ENCODE measurements at places on chromosomes 4 and X.

DNA sequence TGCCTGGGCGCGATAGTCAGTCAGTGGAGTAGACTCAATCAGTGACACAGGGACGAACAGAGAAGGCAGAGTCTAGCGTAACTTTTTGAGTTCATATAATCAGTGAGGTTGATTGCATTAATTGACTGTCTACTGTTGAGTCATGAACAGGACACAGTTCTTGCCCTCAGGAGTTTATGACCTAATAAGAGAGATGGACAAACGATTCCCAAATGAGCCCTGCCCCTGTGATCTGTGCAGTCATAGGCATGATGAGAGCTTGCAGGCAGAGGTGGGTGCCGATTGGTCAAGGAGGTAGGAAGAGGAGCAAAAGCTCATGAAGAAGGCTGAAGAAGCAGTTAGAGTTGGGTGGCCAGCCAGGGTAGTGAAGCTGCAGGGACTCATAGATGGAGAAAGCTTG is 57.1 kb downstream of the ADD1 start:
- DNase-seq = no peak

DNA sequence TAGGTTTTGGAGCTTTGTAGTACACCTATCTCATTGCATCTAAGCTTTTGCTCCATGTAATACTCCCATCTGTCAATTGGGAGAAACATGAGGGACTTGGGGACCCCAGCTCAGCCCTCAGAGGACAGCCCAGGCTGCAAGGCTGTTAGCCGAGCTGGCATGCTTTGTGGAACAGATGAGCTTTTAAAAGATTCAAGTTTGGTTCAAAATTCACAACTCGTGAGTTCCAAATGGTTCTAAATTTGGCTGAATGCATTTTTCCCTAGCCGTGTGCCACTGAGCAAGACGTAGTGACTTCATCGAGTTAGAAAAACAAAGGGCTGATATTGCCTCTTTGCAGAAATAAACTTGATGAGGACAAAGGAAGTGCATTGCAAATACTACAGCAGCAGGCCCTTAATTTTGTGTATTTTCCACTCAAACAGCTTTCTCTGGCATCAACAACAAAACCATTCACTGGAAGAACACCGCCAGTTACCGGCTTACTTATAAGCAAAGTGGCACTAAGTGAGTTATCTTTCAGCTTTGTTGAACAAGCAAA is 165.0 kb upstream of the HS3ST1 start:
- DNase-seq = no peak

DNA sequence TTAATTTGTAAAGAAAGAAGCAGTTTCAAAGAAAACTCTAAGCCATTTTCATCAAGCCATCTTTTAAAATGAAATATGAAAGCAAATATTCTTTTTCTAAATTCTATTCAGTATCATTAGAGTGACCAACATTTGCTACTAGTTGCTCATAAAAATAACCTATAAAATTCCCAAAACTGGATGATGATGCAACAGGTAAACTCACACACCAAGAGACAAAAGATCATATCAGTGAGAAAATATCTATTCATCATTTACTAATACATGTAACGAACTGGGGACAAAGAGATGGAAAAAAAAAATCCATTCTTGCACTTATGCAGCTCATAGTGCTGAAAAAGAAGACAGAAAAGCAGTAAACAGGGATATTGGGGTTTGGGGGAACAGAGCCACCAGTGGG is 48.1 kb downstream of the PDGFC start:
- DNase-seq = no peak

DNA sequence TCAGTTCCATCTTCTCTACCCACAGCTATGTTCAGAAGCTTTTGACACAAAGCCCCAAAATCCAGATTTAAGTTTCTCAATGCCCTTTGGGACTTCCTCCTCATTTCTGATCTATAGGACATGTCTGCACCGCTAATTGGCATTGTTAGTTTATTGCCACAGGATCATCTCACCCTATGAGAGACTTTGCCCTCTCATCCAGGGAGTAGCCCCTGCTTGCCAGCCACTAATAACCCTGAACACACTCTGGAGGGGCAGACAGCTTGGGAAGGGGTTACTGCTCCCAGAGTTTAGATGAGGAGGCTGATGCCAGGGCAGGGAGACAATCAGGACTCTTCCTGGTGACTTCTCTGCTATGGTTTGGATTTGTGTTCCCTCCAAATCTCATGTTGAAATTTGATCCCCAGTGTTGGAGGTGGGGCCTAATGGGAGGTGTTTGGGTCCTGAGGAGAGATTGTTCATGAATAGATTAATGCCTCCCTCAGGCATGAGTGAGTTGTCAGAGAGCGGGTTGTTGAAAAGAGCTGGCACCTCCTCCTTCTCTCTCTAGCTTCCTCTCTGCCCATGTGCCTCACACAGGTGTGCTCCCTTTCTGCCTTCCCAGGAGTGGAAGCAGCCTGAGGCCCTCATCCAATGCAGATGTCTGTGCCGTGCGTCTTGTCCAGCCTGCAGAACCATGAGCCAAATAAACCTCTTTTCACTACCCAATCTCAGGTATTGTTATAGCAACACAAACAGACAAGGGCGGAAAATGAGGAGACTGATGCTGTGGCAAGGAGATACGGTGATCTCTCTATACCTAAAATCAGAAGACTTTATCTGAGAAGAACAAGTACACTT is 3.6 kb upstream of the SCARB2 start:
- DNase-seq = no peak

DNA sequence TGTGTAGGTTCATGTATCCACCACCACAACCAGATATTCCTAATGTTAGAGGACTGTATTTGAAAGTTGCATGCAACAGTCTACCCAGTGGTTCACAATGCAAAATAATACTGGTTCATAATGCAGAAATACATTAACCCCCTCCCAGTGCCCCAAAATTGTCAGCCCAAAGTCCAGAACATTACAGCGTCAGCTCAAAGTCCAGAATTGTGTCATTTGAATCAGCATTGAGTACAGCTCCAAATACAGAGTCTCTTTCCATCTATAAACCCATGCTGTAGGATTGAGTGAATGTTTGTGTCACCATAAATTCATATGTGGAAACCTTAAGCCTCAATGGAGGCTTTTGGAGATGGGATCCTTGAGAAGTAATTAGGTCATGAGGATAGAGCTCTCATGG is 54.0 kb downstream of the MCUB start:
- no peak for DNase-seq

- no peak for DNase-seq
Measured at GRCh38 chrX:39714471-39714870, 383.3 kb downstream of the BCOR start.

- no peak for DNase-seq
Measured at GRCh38 chr4:112562254-112562879, 46.4 kb upstream of the NEUROG2 start.

GRCh38 chr4:133150486-133151340 is 1.6 kb downstream of the PCDH10 start:
- peak; percentile 39 for DNase-seq

DNA sequence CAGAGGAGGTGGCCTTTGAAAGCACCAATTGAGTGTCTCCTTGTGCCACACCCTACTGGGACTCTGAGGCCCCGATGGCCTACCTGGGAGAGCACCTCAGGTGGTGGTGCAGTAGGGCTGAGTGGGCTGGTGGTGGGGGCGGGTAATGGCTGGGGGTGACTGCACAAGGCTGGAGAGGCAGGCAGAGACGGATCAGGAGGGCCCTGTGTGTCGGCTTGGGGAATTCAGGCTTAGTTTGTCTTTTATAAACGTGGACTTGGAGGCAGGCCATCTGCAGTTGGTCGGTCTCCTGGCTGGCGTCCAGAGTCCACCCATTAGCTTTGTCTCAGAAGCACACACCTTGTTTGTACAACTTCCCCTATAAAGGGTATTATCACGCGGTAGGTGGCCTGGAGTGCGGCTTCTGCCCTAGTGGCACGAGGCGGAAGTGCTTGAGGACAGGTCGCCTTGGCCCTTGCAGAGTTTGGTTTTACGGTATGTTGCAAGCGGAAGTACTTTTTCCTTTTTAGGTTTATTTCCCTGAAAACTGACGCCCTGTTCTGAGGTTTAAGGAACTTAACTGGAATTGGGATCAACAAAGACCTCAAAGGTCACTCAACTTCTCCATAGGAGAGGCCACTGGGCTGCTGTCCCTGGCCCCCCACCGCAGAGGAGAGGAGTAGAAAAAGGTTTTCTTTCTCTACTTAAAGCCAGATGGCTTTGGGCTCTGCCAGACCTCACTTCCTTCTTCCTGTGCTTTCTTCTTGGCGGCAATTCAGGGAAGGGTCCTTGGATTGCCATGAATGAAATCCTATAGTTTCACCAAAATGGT is 8.0 kb downstream of the TBC1D14 start:
- peak; percentile 85 for DNase-seq

DNA sequence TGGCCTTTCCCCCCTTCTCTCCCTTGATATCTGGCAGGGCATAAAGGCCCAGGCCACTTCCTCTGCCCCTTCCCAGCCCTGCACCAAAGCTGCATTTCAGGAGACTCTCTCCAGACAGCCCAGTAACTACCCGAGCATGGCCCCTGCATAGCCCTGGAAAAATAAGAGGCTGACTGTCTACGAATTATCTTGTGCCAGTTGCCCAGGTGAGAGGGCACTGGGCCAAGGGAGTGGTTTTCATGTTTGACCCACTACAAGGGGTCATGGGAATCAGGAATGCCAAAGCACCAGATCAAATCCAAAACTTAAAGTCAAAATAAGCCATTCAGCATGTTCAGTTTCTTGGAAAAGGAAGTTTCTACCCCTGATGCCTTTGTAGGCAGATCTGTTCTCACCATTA is 183.8 kb downstream of the AR start:
- no peak for DNase-seq

- no peak for DNase-seq
Measured at GRCh38 chr4:87144356-87144755, 76.1 kb downstream of the KLHL8 start.

GRCh38 chr4:833731-834367 is 7.9 kb upstream of the CPLX1 start:
- DNase-seq = peak; percentile 16

DNA sequence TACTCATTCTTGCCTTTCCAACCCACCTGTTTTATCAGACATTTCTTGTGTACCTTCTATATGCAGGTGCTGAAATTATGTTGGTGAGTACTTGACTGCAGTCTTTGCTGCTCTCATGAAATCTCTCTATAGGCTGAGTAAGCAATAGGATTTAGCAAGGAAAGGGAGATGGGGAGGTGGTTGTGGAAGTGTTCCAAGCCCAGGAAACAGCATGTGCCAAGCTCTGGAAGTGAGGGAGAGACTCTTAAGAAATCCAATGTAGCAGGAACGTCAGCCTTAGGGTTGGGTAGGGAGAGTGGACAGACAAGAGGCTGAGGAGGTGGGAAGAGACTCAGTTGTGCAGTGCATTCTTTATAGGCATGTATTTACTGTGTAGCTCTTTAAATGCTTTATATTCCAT is 5.6 kb downstream of the SEPTIN11 start:
- DNase-seq = no peak

GRCh38 chr4:186699298-186699697 is 24.4 kb downstream of the FAT1 start:
- no peak for DNase-seq

DNA sequence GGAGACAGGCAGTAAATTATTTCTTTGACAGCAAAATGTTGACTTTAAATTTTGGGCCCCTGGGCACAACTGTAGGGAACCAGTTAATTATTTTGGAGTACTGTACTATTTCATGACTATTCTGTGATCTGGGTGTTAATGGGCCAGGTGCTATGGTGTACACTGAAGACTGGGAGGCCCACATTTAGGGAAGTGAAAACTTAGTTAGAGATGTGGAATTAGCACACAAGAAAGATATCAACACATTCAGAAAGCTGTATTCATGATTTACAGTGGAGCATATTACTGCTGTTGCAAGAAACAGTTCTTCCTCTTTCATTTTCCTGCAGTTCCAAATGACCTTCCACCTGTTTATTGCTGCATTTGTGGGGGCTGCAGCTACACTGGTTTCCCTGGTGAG is 12.4 kb downstream of the PLP1 start:
- no peak for DNase-seq

GRCh38 chr4:184346682-184347081 is 127.7 kb downstream of the IRF2 start:
- no peak for DNase-seq

- no peak for DNase-seq
Measured at GRCh38 chrX:16429406-16429805, 220.6 kb upstream of the S100G start.

- no peak for DNase-seq
Measured at GRCh38 chr4:147566762-147567161, 50.4 kb upstream of the TMEM184C start.

DNA sequence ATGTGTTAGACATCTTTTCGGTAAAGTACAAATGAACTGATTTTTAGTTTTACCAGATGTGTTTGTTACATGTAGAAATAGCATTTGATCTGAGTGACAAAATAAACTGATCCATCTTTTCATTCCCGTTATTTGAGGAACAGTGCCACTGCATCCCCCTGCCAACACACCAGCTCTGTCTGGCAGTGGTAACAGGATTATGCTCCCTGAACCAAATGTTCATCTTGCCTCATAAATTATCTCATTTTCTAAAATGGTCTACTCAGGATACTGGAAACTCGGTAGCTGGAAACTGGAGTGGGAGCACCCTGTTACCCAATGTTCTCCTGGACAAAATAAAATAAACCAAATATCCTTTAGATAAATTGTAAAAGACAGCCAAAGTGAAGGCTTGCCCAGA is 171.6 kb downstream of the FAT4 start:
- DNase-seq = no peak

DNA sequence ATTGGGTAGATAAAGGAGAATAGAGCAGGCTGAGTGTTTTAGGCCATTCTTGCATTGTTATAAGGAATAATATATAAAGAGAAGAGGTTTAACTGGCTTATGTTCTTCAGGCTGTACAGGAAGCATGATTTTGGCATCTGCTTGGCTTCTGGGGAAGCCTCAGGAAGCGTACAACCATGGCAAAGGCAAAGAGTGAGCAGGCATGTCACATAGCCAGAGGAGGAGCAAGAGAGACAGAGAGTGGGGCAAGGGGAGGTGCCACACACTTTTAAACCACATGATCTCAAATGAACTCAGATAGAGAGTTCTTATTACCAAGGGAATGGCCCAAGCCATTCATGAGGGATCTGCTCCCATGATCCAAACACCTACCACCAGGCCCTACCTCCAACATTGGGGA is 4.4 kb upstream of the METTL14 start:
- no peak for DNase-seq

- no peak for DNase-seq
Measured at GRCh38 chr4:2878346-2878745, 34.7 kb downstream of the ADD1 start.

- no peak for DNase-seq
Measured at GRCh38 chr4:59704616-59705015, 1495.5 kb upstream of the ADGRL3 start.

- DNase-seq = peak; percentile 47
Measured at GRCh38 chrX:21985332-21985777, 44.8 kb downstream of the SMS start.

GRCh38 chr4:183857040-183857439 is 48.1 kb upstream of the STOX2 start:
- no peak for DNase-seq

GRCh38 chr4:13700021-13700857 is 72.7 kb upstream of the BOD1L1 start:
- no peak for DNase-seq

GRCh38 chrX:19810006-19810774 is 77.2 kb downstream of the SH3KBP1 start:
- DNase-seq = no peak

Data from Right ventricle myocardium superior (tissue), 1 donor.